ENCODE measurements at places on chromosomes 7 and 10.

DNA sequence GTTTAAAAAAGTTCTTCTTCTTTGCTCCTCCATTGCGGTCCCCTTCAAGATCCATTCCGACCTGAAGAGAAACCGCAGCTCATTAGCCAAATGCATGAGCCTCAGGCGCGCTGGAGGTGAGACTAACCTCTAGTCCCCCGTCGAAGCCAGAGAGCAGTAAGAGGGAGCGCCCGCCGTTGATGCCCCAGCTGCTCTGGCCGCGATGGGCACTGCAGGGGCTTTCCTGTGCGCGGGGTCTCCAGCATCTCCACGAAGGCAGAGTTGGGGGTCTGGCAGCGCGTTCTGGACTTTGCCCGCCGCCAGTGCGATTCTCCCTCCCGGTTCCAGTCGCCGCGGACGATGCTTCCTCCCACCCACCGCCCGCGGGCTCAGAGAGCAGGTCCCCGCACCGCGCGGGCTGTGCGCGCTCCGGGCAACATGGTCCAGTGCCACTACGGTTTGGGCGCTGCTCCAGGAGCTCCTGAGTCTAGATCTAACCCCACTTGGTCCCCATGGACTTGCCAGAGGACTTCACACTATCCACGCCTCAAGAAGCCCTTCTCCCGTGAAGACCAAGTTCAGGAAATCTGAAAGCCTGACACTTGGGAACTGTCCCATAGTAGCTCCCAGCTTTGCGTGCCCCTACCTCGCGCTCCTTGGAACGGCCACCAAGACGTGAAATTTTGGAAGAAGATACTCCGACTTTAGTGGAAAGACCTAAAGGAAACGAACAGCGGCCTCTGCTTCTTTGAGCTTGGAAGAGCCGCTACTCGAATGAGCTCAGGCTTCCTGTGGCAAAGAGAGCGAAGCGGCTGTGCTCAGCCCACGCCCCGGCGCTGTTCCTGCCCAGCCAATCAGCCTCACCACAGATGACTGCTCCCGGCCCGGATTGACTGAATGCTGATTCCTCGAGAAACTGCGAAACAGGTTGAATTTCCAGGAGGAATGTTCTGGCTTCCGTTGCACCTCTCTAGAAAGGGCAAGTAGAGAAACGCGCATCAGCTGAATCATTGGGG, at the start of gene ABCB1:
ABCB1 (minus strand) TSS at position 755 of the 995 bp plus-strand sequence; CDS start at position 55, 700 bp downstream.
- DNase-seq, result no peak

- no peak for DNase-seq
These were observed 83.4 kb downstream of the ZNF365 start for GRCh38 chr10:62457598-62457997.

DNA sequence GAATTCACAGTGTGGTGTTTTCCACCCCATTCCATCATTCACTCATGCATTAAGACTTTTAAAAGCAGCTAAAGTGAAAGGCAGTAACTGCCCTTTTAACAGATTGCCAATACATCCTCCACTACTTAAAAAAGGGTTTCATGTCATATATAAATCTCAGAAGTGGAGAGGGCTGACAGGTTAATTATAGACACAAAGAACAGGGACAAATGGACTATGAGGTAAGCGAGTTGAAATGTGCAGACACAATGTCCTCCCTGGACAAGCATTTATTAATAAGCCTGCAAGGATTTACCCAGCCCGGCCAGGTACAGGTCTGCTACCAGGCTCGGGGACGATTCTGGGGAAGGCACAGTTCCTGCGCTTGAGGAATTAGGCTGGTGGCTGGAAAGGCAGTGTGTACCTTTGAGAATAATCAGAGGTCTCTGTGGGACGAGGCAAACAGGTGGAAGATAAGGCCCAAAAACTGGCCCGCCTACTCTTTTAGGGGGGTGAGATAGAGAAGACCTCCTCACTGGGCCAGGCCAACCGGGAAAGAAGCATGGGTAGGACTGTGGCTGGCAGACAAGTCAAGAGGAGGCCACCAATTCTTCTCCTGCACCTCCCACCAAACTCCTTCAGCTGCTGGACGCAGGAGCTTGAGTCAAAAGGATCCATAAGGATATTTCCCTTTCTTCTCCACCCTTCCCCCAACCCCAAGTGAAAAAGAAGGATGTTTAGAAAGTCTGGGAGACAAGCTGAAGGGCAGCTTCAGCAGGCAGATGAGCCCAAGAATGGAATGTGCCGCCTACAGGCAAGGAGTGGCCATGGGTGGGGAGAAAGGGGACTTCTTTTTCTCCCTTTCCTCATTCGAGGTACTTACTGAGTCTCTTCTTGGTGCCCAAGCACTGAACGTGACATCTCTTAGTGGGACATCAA, 1.5 kb downstream of the PDLIM1 start:
- no peak for DNase-seq

DNA sequence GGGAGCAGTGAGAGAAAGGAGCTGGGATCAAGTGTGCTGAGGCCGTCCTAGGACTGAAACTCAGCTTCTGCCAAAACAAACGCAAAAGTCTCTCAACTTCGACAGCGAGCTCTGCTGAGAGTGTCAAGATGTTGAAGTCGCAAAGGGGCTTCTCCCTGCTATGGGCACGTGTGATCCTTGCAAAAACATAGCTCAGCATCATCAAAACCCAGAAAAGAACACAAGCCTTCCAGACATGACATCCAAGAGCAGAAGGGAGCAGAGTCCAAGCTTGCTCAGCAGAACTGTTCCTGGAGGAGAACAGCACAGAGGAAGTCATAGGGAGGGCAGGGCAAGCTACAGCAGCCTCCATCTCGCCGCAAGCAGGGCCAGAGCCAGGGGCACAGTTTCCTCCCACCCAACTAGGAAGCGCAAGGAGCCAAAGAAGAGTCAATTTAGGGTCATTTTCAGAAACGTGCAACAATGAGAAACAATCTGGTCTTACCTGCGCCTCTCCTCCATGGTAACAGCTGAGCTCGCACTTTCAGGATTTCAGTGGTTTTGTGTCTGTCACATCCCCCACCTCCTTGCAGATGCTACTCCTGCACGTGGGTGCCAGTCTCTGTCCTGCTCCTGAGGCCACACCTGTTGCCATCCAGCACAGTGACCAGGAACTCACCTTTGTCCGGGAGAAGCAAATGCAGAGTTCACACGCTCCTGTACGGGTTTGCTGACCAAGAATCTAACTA, 113.9 kb downstream of the DIP2C start:
- DNase-seq, result no peak

- no peak for DNase-seq
These were observed 249.6 kb downstream of the PLXDC2 start for GRCh38 chr10:20065814-20066213.

- DNase-seq, result no peak
These were observed 577.8 kb downstream of the REEP3 start for GRCh38 chr10:64098994-64099393.

DNA sequence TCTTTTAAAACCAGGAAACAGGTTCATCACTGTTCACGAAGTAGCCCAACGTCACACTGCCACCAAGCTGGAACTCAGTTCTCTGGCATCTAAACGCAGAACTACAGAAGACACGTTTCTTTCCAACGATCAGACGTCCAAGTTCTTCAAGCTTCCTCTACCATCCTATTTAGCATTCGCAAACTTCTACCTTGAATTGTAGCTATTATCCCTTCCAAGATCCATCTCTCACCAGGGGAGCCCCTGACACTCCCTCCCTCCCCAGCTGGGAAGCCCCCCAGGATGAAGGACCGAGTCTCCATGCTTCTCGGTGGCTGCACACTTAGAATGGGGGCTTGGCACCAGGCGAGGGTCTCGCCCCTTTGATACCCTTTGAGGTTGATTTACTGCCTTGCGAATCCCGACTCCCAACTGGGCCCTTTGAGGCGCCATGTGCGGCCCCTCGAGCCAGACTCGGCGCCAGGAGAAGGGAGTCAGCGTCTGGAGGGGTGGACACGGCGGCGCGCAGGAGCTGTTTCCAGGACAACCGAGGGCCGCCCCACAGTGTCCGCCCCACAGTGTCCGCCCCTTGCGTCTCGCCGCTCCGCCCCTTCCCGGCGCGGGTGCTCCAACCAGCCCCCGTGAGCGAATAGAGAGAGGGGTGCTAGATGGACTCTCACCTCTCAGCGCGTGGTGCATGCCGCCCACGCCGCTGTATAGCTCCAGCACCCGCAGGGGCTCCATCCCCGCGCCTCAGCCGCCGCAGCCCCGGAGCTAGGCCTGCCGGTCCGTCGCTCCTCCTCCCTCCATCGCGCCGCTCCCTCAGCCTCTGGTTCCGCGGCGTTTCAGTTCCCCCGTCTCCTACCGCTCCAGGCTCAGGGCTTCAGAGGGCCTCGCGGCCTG, at the start of gene TRDMT1:
TRDMT1 (minus strand) TSS at position 761 of the 882 bp plus-strand sequence; CDS start at position 723, 38 bp downstream.
- DNase-seq, result no peak

GRCh38 chr7:78039790-78040776, 241.5 kb downstream of the PHTF2 start:
- DNase-seq, result no peak

- DNase-seq, result no peak
These were observed 62.6 kb downstream of the DOCK4 start for GRCh38 chr7:112143582-112143981.

- DNase-seq, result no peak
These were observed 216.8 kb upstream of the AKR1E2 start for GRCh38 chr10:4609251-4609650.

DNA sequence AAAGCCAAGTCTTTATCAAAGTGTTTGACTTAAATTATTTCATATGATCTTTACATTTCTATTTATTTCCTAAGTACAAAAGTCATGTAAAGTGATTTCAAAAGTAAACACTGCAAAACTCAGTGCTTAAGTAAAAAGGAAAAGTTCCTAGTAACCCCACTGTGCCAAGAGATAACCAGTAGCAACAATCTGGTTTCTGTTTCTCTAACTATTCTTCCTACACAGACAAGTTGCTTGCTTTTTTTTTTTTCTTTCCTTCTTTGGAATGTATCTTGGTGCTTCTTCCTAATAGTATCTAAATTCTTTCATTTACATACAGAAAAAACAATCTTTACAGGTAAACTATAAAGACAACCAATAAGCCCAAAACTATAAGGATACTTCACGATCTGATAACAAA, 3.1 kb downstream of the JCAD start:
- DNase-seq, result no peak

DNA sequence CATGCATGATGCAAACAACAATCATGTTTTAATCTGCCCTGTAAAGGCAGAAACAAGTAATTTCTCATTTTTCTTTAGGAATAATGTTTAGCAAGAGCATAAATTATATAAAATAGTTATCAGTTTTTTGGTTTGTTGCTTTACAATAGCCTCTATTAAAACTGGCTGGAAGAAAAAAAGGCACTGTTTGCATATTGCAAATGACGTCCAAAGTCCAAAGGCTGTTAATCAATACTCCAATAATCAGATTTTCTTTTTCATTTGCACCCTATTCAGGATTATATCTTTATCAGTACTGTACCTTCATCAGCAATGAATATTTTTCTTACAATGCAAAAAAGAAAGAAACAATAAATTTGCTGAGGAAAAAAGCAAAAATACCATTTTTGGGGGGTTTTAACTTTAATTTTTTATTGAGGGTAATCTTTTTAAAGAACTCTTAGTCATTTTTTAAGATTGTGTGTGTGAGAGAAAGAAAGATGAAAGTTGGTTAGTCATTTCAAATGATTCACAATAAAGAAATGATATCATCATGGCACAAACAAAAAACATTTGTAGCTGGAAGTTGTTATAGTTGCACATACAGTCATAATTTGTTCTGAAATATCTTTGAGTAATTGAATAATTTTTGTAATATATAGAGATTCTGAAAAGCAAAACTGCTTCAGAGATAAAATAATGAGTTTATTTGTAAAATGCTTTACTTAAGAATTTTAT, 44.4 kb upstream of the AKR1C2 start:
- no peak for DNase-seq

DNA sequence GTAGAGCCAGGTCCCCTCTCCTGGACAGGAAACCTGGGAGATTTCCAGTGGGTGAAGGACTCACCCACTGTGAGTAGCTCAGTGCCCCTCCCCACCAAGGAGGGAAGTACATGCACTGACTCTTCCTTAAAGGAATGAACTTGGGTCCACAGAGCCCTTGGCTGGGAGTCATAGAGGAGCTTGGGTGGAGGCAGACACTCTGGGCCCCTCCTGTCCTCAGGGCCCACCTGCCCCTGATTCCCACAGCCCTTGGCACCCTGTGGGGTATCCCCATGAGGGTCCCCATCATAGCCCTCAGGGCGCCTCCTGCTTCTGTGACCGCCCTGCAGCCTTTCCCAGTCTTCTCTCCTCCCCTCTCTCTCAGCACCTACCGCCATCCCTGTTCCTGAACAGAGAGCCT, 3.7 kb downstream of the EN2 start:
- no peak for DNase-seq

GRCh38 chr10:122678266-122678665, 21.4 kb downstream of the C10orf120 start:
- no peak for DNase-seq

- DNase-seq, result no peak
These were observed 15.4 kb downstream of the AKR1B1 start for GRCh38 chr7:134443396-134444070.

- no peak for DNase-seq
These were observed 125.8 kb upstream of the GAD2 start for GRCh38 chr10:26090762-26091161.

DNA sequence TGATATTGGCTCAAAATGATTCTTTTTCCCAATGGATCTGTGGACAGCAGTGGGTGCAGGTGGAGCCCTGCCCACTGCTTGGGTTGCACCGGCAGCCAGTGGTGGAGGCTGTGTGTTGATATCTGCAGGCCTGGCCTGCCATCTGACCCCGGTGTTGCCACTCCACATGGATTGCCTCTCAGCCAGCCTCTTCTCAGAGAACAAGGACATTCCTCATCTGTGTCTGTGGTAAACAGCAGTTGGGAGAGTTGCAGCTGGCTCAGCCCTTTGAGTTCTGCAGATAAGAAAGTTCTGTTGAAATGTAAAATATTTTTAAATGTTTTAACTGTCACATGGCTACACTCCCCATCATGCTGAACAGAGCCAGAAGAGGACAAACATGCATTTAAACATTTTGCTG, 374.9 kb upstream of the CELF2 start:
- DNase-seq, result no peak

GRCh38 chr10:85927952-85928665, 438.5 kb downstream of the GRID1 start:
- no peak for DNase-seq

- DNase-seq, result peak; percentile 12
These were observed 144.5 kb upstream of the TMEM72 start for GRCh38 chr10:44766631-44767030.

DNA sequence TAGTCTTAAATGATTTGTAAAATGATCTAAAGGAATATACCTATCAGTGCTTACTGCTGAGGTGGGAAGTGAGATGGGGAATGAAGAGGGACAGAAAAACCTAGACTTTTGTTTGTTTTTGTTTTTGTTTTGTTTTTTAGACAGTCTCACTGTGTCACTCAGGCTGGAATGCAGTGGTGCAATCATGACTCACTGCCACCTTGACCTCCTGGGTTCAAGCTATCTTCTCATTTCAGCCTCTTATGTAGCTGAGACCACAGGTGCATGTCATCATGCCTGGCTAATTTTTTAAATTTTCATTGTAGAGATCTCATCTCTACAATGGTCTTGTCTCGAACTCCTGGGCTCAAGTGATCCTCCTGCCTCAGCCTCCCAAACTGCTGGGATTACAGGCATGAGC, 116.4 kb upstream of the SEM1 start:
- DNase-seq, result no peak

DNA sequence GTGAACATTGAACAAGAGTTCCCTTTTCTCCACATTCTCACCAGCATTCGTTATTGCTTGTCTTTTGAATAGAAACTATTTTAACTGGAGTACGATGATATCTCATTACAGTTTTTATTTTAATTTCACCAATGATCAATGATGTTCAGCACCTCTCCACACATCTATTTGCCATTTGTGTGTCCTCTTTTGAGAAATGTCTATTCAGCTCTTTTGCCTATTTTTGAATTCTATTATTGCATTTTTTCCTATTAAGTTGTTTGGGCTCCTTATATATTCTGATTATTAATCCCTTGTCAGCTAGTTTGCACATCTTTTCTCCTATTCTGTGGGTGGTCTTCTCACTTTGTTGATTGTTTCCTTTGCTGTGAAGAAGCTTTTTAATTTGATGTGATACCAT, 241.1 kb upstream of the CTBP2 start:
- DNase-seq, result no peak
